Jurkat, Clone E6-1 (cell line): ENCODE measurements at places on chromosomes 6 and 20.
A peak's percentile ranks its signal among the peaks of the same experiment; 100 is the strongest.

- DNase-seq, result no peak
These were observed 43.4 kb upstream of the CDYL start for GRCh38 chr6:4732691-4733315.

- DNase-seq, result peak; percentile 64
These were observed 16.5 kb downstream of the TNFAIP3 start for GRCh38 chr6:137883400-137884148.

GRCh38 chr6:170279977-170280688 lies 10.7 kb downstream of the DLL1 start:
- no peak for DNase-seq

GRCh38 chr6:161033667-161034066 lies 42.1 kb downstream of the MAP3K4 start:
- no peak for DNase-seq

- DNase-seq, result no peak
These were observed 47.1 kb downstream of the NEDD9 start for GRCh38 chr6:11185204-11185842.

DNA sequence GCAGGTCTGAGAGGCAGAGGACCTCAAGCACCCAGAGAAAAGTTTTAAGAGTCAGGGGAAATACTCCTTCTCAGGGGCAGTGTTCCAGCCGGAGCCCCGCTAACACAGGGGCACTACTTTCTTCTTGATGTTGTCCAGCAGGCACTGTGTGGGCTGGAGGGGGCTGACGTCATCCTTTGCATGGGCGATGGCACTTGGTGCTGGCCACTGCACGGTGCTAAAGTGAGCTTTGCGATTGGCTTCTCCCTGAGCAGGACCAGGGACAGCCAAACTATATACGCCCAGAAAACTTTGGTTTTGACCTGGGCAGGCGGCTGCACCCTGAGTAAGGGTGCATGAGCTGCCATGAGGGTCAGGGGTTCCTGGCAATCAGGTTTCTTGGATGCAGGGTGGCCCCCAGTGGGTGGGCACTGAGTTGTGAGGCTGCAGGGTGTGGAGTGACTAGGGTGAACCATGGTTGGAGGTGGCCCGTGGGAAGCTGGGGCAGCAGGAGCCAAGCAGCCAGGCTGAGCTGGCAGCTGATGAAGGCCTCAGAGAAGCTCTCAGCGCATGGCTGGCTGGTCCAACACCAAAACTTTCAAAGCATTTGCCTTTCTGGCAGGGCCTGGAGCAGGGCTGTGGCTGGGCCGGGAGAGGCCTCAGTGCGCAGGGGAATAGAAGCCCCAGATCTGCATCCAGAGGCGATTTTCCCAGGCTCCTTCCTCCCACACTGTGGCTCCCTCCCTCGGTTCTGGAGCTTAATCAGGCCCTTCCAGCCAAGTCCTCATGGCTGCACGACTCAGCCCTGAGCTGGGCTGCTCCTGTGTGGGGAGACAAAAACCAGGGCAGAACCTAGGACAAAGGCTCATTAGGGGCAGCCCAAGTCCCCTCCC lies 18.3 kb downstream of the MRPS18A start:
- DNase-seq, result no peak

DNA sequence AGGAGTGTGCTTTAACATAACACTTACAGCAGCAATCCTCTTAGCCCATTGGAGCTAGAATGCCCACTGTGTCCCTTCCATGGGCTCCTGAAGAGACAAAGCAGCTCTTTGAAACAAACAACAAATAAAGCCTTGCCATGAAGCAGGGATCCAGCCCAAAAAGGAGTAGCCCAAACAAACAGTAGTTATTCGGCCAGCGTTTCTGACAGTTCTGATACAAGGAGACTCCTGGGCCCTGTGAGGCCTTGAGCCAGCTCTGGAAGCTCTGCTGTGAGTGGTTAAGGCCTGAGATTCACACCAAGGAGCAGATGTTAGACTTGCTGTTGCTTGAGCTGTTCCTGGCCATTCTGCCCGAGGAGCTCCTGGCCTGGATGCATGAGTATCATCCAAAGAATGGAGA lies 16.9 kb upstream of the ZSCAN16 start:
- DNase-seq, result no peak

DNA sequence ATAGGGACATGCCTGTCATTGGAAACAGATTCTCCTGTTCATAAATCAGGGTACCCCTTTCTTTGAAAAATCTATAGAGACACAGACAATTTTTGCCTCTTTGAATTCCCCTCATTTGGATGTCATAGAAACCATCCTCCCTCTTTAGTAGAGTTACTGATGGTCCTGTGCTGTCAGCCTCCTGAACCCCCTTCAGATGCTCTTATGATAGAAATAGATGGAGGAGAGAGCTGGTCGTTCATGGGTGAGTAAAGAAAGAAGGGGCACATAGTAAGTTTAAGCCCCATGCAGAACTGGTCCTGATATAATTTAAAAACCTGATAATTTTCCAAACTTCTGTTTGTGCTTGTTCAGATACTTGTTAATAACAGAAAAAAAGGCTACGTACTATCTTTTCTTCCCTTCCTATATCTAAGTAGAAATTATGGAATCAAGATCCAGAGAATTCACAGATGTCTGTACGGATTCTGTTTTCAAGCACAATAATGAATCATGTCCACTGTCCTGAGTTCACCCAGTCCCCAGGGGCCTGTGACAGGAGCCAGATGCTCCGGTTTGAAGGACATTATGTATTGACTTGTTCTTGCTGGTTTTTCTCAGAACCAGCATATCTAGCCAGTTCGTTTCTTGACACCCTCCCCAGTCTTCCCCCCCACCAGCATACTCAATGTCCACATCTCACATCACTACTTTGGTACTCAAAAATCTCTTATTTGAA lies 78.1 kb downstream of the NCOA7 start:
- no peak for DNase-seq
